ENCODE measurements at places on chromosomes 2 and 18. TPM values are rescaled to one million over a fixed set of nuclear protein-coding genes. Genes with fewer than 3 reads are reported as not detected.

Gene BBS5
- total RNA-seq: 1.9 TPM

DNA sequence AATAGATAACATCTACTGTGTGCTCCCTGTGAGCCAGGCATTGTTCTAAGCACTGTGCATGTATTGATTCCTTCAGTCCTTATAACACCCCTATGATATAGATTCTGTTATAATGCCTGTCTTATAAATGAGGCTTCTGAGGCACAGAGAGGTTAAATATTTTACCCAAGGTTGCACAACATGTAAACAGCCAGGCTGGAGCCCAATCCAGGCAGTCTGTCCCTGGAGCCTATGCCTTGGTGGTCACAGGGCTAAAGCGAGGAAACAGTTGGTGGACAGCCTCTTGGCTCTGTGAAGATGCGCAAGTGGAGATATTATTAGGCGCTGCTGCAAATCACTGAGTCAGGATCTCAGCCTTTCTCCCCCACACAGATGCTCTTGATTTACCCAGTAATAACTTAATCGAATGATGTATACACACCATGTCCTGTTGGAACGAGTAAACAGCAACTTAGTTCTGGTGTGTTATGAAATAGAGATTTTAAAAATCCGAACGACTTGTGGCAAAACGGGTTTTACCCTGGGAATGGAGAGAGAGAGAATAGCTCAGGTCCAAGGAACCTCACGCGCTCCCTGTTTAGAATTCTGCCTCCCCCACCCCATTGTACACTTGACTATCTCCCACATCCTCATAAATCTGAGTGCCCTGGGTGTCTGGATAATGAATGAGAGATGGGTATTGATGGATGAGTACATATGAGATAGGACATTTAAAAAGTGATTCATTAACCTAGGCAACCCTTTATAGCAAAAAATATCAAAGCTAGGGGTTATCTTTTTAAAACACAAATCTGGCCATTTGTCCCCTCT, 231.9 kb downstream of the BCL2 start:
- no peak overlapping the region for H3K27ac ChIP-seq
- peaks cover 25% of the 10 kb centered on the region for H3K27me3 ChIP-seq
- H3K4me3 ChIP-seq: no peak overlapping the region
- no peaks in the 10 kb centered on the region for H3K4me1 ChIP-seq

DNA sequence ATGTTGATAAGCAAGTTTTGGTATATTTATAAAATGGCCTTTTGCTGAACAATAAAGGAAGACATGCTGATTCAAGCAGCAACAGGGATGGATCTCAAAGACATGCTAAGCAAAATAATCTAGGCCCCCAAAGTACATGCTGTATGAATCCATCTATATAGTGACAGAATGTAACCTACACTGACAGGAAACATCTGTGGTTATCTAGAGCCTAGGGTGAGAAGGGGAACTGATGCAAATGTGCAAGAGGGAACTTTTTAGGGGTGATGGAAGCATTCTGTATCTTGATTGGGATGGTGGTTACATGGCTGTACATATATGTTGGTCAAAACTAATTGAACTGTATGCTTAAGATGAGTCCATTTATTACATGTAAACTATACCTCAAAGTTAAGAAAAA, 24.2 kb downstream of the CNRIP1 start:
- H3K4me3 ChIP-seq: no peak overlapping the region
- no peaks in the 10 kb centered on the region for H3K36me3 ChIP-seq
- peaks cover 7% of the 10 kb centered on the region for H3K4me1 ChIP-seq

DNA sequence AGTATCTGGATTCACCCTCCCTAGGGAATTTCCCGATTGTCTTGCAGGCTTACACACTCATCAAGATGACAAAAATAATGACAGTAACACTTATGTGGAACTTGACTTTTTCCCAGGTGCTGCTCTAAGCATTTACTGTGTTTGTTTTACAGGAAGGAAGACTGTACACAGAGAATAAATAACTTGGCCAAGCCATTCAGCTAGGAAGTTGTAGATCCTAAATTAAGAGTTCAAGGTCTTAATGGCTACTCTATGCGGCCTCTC, 549 bp upstream of the DPP4 start:
- H3K4me1 ChIP-seq: peaks cover 39% of the 10 kb centered on the region
- no peaks in the 10 kb centered on the region for H3K27me3 ChIP-seq
- peaks cover 86% of the 10 kb centered on the region for H3K36me3 ChIP-seq
- H3K27ac ChIP-seq: peak overlapping the region; percentile 93
- no peak for DNase-seq
- H3K4me3 ChIP-seq: peak overlapping the region; percentile 95

DNA sequence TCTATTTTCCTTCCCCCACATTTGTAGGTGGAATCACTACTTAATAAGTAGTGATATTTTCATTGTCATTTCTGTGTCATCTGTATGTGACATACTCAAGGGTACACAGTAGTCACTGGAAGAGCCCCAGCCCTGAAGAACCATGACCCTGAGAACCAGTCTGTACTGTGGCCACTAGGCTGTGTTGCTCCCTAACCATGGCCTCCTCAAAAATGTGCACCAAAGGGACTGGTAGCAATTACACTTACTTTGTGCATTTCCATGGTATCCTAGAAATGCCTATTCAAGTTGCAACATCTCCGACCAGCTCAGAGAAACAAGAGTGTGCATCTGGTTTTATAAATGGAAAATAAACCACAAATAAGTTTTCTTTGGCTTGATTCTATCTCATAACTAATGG, 155.1 kb downstream of the DOCK10 start:
- H3K4me3 ChIP-seq: no peak overlapping the region
- no peak for DNase-seq
- peaks cover 51% of the 10 kb centered on the region for H3K4me1 ChIP-seq
- H3K27me3 ChIP-seq: no peaks in the 10 kb centered on the region
- H3K27ac ChIP-seq: no peak overlapping the region

GRCh38 chr18:6576718-6577375, 152.7 kb upstream of the ARHGAP28 start:
- DNase-seq: no peak
- H3K4me1 ChIP-seq: no peaks in the 10 kb centered on the region
- H3K27ac ChIP-seq: no peak overlapping the region
- H3K27me3 ChIP-seq: no peaks in the 10 kb centered on the region
- no peak overlapping the region for H3K4me3 ChIP-seq

GRCh38 chr18:79905389-79905911, 46.0 kb downstream of the SLC66A2 start:
- H3K27me3 ChIP-seq: no peaks in the 10 kb centered on the region
- no peak overlapping the region for H3K4me3 ChIP-seq
- peaks cover 4% of the 10 kb centered on the region for H3K4me1 ChIP-seq
- DNase-seq: no peak
- no peak overlapping the region for H3K27ac ChIP-seq
- H3K36me3 ChIP-seq: peaks cover 15% of the 10 kb centered on the region
